Activated CD4-positive, alpha-beta T cell treated with anti-CD3 and anti-CD28 coated beads, Interleukin-2, Interleukin-6, amounts not matched to agents 100 ng/mL and 50 ng/mL, durations not matched to agents 16 hours and 8 hours (primary cell): ENCODE measurements at places on chromosomes 11 and 22.

- DNase-seq = no peak
Measured at GRCh38 chr22:30673136-30673535, 5.5 kb upstream of the DUSP18 start.

GRCh38 chr11:82831364-82831763 lies 68.9 kb downstream of the PRCP start:
- no peak for DNase-seq

- no peak for DNase-seq
Measured at GRCh38 chr22:46646531-46647215, 26.5 kb downstream of the GRAMD4 start.

GRCh38 chr11:123231256-123231655 lies 36.2 kb upstream of the CLMP start:
- DNase-seq = no peak

DNA sequence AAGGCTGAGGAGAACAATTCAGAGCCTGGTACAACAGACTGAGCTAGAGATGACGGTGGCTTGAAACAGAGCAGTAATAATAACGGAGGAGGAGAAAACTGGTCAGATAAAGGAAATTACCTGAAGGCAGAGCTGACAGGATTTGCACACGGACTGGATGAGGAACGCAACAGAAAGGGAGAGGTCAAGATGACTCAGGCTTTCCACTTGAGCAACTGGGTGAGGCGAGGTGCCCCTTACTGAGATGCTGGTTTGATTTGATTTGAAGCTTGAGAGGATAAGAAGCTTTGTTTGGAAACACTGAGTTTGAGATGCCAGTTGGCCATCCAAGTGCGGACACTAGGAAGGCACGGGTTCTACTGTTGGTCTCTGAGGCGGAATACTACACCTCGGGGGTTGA lies 35.4 kb upstream of the NRIP3 start:
- DNase-seq = no peak

DNA sequence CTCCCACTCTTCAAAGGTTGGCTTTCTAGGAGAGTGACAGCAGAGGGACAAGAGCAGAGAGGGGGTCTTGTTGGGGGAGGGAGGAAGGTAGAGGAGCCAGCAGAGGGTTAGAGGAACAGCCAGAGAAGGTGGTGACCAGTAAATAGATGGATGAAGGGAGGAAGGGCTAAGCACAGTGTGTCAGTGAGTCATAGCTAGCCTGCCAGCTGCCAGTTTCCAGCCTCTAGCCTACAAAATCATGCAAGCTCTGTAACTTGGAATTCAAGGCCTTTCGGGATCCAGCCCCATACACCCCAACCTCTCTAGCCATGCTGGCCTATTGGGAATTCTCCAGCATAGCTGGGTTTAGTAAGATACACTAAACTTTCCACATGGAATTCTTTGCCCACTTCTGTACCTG lies 147.4 kb upstream of the TEAD1 start:
- DNase-seq = no peak

DNA sequence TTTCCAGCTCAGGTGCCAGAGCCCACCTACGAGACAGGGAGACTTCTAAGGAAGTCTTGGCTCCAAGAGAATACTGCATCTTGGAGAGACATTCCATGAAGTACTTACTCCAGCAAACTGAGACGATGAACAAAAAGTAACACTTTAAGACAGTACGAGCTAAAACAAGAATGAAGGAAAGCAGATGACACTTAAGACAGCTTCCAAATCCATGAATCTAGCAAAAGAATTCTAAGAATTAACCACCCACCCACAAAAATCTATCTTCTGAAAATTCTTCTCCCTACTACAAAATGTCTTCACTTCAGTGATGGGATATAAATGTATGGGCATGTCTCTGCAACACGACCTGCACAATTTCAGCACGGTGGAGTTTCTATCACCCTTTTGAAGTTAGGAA lies 132.9 kb downstream of the C11orf58 start:
- no peak for DNase-seq

- DNase-seq = no peak
Measured at GRCh38 chr22:17228725-17229126, 9.5 kb upstream of the ADA2 start.

DNA sequence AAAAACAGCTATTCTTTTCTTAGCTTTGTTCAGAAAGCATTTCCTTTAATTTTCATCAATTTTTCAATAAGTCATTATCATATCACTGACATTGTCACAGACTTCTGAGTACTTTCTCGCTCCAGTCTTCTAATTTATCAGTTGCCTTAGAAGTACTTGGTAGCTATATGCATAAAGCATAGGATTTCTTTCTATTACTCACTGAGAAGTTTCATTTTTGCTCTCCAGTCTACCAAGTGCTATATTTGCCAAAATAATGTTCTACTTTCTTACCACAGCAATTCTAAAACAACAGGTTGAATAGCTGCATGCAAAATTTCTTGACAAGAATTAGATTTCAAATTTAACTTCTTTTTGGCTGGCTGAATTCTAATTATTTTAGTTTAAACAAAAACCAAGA lies 116.3 kb downstream of the STK33 start:
- no peak for DNase-seq

DNA sequence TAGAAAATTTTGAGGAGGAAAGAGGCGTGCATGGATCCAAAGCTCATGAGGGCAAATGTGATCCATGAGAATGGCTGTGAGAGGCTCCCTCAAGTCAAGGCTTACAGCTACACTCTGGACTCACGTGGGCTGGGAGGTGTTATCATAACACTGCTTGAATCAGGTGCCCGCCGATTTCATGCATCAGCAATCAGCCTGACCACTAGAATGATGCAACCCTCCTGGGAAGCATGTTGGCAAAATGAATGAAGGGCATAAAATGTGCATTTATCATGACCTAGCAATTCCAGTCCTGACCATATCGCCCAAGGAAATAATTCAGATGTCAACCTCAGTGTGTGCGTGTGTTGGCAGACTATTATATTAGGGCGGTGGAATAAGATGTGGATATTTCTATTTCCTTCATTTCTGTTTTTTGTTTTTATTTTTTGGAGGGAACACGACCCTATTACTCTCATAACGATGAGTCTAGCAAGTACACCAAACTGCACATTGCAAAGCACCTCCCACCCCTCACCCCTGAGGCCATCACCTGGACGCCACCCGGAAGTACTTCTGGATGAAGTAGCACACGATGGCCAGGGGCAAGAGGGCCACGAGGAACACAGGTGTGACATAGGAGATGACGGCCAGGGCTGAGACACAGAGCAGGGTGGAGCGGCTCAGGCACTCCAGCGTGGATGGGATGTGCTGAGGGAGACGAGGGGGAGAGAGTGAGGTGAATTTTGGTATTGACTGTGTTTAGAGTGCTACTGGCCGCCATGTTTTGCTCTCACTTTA lies 15.7 kb upstream of the KCNJ11 start:
- DNase-seq = no peak

GRCh38 chr11:70763606-70764005 lies 365.3 kb downstream of the CTTN start:
- DNase-seq = no peak

DNA sequence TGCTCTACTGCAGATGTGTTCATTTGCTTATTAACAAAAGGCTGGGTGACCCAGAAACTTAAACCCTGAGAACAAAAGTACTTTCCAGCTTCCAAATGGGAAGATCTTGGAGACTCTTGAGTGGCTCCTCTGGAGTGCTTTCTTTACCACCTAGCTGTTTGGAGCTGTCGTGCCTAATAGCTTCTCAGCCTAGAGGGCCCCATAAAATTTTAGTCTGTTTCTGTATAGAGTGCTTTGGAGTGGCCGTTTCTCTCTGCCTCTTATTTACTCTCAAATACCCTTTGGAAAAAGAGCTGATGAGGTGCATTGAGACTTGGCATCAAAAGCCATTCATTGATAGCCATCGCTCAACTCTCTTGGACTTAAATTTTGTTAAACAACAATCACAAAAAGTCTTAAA lies 50.7 kb downstream of the ZNRF3 start:
- DNase-seq = no peak

- DNase-seq = no peak
Measured at GRCh38 chr22:48415520-48415919, 1412.2 kb downstream of the BRD1 start.

- no peak for DNase-seq
Measured at GRCh38 chr22:46974077-46974476, 211.6 kb downstream of the TBC1D22A start.

DNA sequence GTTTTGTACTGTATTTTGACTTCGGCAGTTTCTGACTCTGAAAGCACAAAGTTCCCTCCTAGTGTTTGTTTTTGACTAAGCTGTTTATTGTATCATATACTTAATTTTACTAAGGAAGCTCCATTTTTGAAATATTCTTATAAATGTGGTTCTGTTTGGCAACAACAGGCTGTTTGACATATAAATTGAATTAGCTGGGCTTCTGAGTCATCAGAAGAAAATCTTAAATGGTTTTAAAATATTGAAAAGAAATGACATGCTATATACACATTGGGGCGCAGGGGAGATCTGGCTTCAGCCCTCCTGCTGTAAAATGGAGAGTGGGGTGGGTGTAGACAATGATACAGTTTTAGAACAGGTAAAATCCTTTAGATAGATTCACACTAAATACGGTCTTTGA lies 38.6 kb downstream of the SHISA8 start:
- DNase-seq = no peak

DNA sequence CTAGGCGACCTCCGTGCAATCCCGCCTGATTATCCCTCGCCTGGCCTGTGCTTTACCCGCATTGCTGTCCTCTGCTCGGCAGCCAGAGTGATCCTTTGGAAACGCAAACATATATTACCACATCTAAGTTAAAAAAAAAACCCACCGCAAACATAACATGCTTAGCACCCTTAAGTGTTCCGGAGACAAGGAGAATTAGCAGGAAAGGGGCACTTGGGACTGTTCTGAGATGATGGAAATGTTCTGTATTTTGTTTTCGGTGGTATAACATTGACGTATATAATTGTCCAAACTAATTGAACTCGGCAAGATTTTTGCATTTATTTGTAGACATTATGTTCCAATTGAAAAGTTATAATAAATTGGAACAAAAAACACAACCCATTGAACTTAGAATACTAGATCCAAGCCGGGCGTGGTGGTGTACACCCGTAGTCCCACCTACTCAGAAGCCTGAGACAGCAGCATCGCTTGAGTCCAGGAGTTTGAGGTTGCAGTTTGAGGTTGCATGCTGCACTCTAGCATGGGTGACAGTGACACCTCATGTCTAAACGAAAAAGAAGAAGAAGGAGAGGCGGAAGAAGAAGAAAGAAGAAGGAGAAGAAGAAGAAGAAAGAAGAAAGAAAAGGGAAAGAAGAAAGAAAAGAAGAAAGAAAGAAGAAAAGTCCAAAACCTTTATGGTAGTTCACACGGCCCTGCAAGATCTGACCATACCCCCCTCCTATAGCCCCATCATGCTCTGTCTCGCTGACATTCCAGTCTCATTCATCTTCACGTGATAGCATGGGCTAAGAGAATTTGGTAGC lies 604 bp upstream of the POLR3H start:
- DNase-seq = no peak

DNA sequence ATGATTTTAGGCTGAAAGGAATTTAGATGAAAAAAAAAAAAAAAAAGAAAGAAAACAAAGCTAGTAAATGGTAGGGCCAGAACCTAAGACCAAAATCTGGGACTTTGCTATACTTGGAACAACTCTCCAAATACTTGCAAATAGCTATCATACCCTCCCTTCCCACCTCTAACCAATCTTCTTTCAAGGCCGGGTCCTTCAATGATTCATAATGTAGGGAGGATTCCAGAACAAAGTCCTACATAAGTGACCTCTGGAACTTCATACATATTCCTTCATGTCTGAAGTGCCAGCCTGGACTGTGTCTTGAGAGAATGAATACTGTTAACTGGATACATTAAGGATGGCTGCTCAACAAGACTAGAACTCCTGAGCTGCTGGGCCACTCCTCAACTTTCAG lies 9.9 kb downstream of the STK33 start:
- no peak for DNase-seq

- DNase-seq = no peak
Measured at GRCh38 chr11:115411120-115411519, 93.1 kb downstream of the CADM1 start.

DNA sequence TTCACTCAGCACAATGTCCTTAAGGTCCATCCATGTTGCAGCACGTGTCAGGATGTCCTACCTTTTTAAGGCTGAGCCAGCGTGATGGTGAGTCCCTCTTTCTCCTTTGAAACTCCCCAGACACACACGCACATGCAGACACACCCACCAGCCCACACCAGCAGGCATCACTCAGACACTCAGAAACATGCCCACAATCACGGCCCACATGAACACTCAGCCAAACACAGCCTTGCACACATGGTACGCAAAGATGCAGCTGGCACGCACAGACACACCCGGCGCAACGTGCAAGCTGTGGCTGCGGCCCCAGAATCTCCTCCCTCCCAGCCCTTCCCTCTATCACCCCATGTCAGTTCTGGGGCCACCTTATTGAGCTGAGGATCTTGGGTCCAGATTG lies 8.0 kb downstream of the FADS3 start:
- no peak for DNase-seq

- no peak for DNase-seq
Measured at GRCh38 chr11:64227405-64227956, 1.4 kb downstream of the NUDT22 start.

DNA sequence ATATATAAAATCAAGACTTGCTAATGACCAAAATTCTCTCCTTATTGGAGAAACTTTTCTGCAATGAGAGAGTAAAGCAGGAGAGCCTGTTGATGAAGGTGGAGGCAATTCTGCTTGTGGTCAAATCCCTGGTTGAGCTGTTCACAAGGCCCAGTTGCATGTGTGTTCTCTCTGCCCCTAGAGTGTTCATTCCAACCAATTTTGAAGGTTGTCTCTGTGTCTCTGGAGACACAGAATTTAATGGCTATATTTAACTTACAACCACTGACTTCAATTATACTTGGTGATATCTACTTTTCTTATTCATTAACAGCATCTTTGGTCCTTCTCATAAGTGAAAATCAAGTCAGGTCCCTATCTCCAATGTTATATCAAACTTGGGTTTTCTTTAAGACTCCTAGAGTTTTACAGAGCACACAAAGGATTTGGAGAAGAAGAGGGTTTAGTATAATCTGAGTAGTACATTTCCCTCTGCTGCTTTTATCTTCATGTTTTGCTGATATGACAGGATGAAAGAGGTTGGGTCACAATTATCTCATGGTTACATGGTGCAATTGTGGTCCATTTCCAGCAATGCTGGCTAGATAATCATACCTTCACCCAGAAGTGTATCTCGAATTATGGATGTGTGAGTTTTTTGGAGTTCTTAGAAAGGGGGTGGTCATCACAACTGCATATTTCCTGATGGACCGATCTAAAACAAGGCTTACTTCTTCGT lies 4.0 kb downstream of the OOSP4A start:
- DNase-seq = no peak

- DNase-seq = no peak
Measured at GRCh38 chr11:34680918-34681586, 60.2 kb downstream of the EHF start.

DNA sequence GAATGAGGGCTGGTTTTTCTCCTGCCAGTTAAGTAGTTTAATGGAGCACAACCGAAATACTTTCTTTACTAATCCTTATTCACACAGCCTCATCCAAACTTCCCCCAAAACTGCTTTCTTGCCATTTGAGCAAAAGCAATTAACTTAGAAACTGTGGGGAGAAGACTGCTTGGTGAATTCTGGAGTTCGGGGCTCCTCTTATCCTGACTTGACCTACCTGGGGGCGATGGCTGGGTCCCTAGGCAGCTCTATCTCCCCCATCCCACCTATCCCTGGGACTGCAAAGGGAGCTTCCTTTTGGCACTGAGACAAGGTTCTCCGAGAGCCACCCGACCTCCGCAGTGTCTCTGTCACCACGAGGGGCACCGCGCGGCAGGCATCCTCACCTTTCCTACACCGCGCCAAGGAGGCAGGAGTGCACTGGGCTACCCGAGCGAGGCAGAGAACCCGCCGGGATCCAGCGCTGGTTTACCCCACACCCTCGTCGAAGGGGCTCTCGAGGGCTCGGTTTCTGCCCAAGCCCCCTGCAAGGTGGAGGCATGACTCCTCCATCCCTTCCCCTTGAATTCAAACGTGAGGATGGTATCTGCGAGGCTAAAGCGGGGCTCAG lies 759 bp downstream of the DESI1 start:
- peak; percentile 56 for DNase-seq
